ENCODE measurements at places on chromosomes 2 and 18.
A peak's percentile ranks its signal among the peaks of the same experiment; 100 is the strongest.

GRCh38 chr2:48251437-48252148 is 278.4 kb upstream of the STON1 start:
- no peak for DNase-seq

GRCh38 chr2:16890081-16890480 is 224.4 kb upstream of the CYRIA start:
- no peak for DNase-seq

DNA sequence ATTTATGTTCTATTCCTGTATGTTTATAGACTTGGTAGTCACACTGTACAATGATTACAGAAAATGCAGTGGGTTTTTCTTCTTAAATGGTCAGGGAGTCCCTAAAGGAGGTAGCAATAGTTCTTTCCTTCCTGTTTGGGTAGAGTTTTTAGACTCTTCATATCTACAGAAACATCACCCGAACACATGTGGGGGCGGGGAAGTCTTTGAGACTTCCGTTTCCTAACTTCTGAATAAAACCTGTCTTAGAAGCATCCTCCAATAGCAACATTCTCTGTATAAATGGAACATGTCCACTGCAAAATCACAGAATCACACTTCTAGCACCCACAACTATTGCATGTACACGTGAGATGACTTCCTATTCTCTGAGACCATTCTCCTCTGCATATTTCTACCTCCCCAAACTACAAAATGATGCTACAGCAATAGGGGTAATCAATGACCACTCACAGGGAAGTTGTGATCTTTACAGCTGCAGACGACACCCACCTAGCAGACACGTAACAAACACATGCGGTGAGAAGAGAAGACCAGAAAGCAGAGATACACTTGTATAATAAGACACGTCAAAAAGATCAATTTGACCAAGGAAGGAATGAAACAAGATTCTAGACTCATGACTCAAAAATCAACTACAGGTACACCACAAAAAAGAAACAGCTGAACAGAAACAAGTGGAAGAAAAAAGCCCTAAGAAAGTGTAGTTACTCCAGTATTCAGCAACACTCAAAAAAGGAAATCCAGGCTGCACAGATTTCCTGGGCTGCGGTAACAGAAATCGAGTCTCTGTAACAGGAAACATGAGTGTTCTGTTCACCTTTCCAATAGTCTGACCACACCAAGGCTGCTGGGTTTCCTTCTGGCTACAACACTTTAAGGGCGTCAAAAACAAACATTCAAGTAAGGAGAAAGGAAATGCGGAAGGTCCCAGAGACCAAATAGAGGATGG is 120.4 kb downstream of the ZNF516 start:
- DNase-seq: no peak

DNA sequence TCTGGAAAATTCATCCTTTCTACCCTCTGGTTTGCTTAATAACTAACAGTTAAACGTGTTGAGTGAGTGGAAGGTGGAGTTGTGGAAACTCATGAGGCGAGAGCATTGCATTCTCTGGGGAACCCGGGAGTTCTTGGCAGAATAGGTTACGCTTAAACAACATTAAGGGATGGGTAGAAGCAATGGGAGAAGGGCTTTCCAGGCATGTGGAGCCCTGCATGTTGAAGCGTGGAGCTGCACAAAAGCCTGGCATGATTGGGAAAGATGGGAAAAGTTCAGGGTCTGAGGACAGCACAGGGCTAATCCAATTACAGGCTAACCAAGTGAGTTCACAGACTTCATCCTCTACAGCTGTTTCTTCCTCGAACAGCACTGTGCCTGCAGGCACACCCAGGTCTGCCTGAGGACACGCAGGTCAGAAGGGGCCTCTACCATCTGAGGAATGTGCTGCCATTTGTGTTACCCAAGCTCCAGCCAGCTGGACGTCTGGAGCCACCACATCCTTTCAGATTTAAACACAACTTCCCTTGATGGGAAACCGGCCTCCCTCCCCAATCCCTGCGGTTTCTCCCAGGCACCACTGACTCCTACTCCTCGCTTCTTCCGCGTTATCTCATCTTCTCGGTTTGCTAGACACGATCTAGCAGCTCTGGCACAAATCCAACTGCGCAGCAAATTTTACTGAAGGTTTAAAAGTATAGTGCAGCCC is 164.2 kb downstream of the ANTXR1 start:
- DNase-seq: no peak

DNA sequence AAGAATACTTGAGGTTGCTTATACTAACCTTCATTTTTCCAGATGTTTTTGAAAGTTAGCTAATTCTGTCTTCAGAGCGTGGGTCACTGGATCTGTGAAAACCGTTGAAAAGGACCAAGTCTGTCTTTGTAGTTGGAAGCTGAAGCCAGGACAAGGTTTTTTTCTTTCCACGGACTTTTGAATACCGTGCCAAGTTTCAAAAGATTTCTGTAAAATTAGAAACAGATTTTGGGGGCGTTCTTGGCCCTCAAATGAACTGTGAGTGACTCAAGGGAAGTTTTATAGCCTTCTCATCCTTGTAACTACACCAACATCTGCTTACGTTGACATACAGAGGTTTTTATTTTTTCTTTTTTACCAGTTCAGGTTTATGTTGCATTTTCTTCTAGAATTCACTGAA is at the start of gene FAP:
Gene FAP, minus strand, starts transcription at position 152 of the 400 bp plus-strand sequence. Its CDS starts 118 bp downstream, at position 34.
- DNase-seq: no peak

DNA sequence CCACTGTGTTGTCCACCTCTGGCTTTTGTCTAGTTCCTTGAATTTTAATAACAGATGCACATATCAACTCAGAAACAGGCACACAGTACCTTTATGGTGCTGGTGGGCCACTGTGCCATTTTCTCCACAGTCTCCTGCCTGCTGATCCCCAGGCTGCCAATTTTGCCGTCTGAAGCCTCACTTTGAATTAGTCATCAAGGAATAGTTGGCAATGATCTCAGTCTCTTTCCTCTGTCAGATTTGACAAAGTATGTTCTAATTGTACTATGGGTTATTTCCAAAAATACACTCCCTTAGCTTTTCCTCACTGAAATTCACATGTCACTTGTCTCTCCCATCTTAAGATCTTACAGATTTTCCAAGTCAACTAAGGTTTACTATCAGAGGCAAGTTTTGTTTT is 140.7 kb downstream of the ZNF516 start:
- DNase-seq: no peak

DNA sequence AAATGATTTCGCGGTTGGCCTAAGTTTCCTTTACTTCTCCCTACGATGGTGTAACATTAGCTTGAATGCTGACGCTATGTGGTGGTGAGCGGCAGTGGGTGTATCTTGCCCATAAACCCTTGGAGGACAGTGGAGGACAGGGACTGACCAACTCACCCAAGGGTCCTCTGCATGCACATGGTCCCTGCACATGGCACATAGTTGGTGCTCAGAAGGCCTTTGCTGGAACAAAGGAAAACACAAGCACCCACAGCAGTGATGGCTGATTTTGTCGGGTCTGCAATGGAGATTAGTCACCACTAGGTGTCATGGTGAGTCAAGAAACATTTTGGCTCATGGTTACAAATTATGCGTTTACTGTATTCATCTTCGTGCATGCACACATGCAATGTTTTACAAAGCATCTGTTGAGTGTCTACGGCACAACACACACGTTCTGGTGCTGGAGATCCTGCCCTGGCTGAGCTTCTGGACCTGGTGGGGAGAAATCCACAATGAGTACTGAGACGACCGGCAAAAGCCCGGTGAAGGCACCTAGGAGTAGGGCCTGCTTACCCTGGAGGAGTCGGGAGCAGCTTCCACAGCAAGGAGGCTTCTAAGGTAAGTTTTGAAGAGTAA is 44.0 kb downstream of the PDCL3 start:
- DNase-seq: peak; percentile 53

- DNase-seq: peak; percentile 16
Measured at GRCh38 chr2:190318514-190318913, 1.1 kb downstream of the HIBCH start.

GRCh38 chr18:48866028-48866733 is 84.6 kb downstream of the SMAD7 start:
- DNase-seq: no peak

GRCh38 chr18:49667462-49667861 is 105.6 kb downstream of the LIPG start:
- no peak for DNase-seq

GRCh38 chr2:123468071-123468470 is 557.0 kb upstream of the CNTNAP5 start:
- DNase-seq: no peak

DNA sequence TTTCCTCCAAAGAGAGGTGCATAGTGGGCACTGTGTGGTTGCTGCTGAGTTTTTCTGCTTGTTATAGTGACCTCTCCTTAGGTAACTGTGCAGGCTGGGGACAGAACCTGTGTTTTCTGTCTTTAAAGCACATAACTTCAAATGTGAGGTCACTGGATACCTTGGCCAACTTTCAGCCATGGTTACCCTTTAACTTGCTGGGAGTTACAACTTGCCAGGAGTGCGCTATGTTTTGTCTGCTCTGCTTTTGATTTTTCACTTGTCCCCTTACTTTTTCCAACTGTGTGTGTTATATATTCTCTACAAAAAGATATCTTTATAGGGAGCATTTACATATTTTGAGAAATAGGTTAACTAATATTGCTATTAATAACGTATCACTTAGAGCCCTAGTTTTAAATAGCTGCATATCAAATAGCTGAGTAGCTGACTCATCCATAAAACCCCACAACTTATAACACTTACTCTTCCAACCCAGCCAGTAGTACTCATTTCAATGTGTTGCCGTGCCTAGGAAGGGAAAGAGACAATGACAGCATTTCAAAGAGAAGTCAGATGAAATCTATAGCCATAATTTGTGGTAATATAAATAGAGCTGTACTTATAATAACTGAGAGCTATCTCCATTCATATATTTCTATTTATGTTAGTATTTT is 51.6 kb downstream of the DPP4 start:
- DNase-seq: no peak

DNA sequence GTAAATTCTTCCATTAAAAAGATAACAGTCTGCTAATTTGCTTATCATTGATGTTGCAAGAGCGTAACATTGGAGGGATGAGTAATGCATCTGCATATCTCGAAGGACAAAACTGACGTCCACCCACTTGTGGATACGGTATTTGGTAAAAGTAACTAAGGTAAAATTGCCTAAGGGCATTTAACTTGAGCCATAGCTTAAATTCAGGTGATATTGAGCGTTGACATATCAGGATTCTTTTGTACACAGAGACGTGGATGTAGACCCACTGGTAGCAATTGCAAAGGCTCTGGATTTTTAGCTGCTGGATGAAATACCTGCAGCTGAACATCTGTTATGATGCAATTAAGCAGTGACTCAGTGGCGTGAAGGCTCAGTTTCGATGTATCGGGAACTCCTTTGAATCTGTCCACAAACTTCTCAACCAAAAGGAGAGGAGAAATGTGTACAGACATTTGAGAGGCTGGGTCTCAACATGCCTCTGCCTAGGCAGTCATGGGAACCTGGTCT is 119.3 kb downstream of the SPTBN1 start:
- DNase-seq: no peak

- peak; percentile 78 for DNase-seq
Measured at GRCh38 chr2:239991689-239992314, 33.3 kb downstream of the NDUFA10 start.

DNA sequence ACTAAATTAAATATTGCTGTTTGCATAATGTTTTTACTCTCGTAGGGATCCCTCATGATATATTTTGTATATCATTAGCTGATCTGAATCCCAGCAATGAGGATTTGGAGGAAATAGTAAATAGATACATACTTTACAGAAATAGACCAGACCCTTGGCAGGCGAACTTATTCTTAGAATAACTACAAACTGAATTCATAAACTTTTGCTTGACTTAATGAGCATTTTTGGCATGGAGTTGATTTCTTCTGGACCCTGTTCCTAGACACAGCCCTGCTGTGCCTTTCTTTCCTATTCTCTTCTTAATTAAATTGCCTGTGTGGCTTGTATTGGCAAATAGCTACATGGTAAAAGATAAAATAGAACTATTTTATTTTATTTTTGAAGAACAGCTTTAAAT is 145.9 kb downstream of the GREB1L start:
- no peak for DNase-seq

DNA sequence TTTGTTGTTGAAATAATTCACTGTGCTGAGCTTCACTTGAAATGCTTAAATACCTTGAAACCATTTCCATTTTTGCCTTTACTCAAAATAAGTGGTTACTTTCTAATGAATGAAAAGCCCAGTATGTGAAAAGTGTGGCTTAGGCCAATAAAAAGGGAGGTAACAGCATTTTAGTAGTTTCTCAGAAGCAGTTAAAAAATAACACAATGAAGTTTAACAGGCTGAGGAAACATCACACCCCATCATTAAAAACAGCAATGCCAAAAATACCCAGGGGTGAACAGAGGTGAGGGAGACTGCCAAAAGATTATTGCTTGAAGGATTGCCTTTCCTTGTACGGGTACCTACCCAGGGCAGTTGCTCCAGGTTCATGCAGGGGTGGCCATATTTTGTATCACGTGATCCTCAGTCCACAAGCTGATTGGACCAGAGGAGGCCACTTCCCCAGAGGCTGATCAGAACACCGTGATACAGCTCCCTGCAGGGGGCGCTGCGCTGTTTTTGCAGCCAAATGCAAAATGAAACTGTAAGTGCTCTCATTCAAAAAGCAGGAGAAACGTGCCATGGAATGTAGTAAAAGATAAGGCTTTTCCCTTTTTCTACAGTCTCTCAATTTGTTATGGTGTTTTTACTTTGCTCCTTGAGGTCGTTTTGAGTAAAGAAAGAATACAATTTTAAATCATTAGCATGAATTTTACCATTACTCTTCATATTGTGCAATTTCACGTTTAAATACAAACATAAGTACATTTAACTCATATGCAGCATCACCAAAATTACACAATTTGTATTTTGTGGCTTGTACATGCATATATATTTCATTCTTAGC is 70.2 kb upstream of the SH3BP4 start:
- DNase-seq: peak; percentile 58

GRCh38 chr18:58188996-58189395 is 145.0 kb downstream of the NEDD4L start:
- DNase-seq: no peak

- no peak for DNase-seq
Measured at GRCh38 chr2:75528221-75528977, 32.3 kb downstream of the EVA1A start.

DNA sequence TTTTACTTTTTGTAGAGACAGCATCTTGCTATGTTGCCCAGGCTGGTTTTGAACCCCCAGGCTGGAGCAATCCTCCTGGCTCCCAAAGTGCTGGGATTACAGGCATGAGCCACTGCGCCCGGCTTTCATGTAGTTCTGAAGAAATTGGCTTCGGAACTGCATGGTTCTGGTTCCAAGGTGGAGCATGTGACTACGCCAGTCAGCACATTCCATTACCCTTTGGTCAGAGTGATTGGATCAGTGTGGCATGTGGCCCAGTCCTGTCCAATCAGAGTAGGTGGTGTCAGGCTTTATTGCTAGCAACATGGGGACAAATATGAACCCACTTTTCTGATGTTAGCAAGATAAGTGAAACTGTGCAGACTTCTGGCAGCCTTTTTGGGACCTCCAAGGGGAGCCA is 16.3 kb upstream of the ATOH8 start:
- DNase-seq: no peak

Data from G401 (cell line).